ENCODE measurements at places on chromosomes 7 and 10.

DNA sequence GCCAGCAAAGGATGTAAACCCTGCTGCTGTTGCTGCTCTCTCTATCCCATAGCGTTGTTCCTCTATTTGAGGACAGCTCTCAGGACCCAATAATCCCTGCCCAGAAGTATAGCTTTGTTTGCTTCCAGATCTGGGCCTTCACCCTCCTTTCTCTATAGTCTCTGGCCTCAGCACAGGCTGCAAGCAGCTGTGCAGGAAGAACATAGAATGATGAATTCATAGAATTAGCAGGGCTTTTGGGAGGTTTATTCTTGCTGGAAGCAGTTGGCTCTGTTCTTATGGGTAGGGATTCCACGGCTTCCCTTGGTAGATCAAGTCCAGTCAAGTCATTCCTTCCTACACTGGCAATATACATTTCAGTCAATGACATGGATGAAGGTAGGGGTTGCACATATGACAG lies 354.7 kb downstream of the HPSE2 start:
- DNase-seq: no peak

- no peak for DNase-seq
These were observed 10.1 kb downstream of the CALHM2 start for GRCh38 chr10:103442031-103442461.

GRCh38 chr10:43962346-43963191 lies 313.9 kb upstream of the ZNF32 start:
- DNase-seq: no peak

GRCh38 chr7:2964208-2964607 lies 79.5 kb downstream of the CARD11 start:
- no peak for DNase-seq

DNA sequence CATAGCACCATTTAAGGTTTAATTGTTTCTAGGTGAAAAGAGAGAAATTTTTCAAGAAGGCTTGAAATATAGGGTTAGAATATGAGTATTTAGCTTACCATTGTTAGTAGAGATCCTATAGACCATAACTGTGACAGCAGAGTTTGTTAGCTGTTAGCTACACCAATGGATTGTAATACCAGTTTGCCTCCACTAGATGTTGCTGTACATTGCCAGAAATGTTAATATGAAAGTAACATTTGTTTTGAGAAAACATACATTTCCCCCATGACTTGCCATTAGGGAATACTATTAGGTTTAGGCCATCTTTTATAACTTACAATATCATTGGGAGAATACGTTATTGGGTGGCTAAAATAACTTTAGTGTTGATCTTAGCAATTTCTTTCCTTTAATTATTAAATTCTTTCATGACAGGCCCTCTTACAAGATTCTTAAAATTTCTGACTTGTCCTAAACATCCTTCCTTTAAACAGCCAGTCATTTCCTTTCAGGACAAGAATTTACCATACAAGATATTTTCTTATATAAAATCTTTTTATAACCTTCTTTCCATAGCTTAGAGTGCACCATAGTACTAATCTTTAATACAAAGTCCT lies 39.5 kb downstream of the ZNF117 start:
- DNase-seq: no peak

Measured in NCI-H446 (cell line).